ENCODE measurements at places on chromosomes 16 and 17.

DNA sequence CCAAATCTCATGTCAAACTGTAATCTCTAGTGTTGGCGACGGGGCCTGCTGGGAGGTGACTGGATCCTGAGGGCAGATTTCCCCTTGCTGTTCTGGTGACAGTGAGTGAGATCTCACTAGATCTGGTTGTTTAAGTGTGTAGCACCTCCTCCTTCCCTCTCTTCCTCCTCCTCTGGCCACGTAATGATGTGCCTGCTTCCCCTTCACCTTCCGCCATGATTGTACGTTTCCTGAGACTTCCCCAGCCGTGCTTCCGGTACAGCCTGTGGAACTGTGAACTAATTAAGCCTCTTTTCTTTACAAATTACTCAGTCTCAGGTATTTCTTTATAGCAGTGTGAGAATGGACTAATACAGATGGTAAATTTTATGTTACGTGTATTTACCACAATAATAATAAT is 49.2 kb downstream of the METTL16 start:
- DNase-seq: no peak

- no peak for DNase-seq
Measured at GRCh38 chr17:42112552-42113176, at the start of gene DHX58. TSS of gene DHX58 (minus strand) at chr17:42112714. CDS start at chr17:42111892, 822 bp downstream.

- DNase-seq: no peak
Measured at GRCh38 chr17:61354895-61355874, 44.5 kb upstream of the TBX2 start.

DNA sequence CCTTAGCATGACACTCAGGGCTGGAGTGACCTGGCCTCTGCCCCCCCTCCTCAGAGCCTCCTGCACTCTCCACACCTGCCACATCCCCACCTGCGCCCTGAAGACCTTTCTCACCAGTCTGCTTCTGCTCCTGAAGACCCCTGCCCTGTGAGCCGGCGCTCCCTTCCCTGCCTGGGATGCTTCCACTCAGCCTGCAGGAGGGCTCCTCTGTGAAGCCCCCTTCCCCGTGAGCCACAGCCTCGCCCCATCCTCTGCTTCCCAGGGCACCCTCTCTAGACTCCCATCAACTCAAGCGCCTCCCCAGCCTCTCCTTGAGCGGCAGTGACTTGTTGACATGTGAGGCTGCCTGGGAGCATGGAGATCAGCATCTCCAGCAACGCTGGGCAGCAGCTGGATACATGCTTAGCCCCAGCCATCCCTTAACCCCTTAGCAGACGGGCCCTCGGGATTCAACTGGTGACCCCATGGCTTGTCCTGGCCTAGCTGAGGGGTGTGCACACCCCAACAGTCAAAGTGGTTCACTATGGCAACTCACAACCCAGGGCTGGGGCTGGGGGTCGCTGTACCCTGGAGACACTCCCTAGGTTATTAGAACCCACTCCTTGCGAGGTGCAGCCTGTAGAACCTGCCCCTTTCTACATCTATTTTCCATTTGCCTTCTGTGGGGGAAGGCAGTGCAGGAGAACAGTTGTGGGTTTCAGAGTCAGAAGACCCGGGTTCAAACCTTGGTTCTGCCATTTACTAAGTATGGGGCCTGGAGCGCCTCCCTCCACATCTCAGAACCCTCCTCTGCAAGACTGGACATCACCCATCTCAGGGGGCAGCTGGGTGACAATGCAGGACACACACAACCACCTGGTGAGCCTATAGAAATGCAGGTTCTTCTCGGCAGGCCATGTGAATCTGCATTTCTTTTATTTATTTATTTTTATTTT is 21.5 kb downstream of the TMEM235 start:
- no peak for DNase-seq

- no peak for DNase-seq
Measured at GRCh38 chr17:521183-521525, 168.5 kb upstream of the RPH3AL start.

DNA sequence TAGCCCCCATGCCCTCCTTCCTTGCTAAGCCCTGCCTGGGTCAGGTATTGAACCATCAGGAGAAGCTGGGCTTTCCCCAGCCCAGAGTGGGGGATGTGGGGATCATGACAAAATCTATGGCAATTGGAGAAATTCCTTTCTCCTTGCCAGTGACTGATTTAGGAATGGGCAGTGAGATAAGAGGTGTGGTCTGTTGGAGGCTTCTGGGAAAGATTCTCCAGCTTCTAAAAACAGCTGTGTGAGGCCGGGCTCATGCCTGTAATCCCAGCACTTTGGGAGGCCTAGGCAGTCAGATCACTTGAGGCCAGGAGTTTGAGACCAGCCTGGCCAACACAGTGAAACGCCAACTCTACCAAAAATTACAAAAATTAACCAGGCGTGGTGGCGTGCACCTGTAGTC is 69.1 kb downstream of the SRCIN1 start:
- no peak for DNase-seq

GRCh38 chr17:76542566-76542971 is 2.7 kb downstream of the PRCD start:
- DNase-seq: no peak

DNA sequence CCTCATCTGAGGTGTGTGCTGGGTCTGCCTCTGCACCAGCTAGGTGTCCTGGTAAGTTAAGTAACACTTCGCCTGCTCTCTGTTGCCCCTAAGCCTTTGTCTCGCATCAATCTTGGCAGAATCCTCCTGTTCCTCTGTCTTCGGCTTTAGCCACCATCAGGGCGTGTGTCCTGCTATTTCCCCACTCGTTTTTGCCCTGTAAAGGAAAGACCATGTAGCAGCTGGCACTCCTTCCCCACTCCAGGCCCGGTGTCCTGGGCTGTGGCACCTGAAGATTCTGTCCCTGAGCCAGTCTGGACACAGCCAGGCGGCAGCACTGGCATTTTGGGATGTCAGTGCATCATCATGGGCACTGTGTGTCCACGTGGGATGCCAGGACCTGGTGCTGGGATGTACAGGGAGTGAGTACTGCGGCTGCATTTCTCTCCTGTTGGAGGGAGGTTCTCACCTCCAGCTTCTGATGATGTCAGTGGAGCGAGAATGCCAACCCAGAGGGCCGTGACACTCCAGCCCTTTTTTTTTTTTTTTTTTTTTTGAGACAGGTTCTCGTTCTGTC is 26.2 kb upstream of the FOXK2 start:
- no peak for DNase-seq

DNA sequence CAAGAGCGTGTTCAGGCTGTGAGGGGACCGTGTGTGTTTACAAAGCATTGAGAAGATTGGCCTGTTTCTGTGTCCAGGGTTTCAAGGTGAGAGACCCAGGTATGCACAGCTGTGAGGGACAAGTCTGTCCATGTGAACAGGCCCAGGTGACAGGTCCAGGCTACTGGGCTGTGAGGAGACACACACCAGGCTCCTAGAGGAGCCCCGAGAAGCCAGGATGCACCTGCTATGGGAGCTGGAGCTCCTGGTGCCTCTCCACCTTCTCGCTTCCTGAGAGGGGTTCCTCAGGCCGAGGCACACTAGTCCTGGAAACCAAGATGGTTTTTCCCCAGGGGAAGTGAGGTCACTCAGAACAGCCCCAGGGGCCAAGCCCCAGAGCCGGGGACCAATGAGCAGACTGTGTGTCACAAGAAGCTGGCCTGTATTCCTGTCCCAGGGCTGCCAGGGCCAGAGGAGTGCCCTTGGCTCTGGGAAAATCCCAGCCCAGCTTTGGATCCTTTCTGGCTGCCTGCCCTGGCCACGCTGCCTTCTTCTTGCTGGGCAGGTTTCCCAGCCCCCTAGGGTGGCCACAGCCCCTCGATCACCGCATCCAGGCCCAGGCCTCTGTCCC is 153.4 kb upstream of the PLCG2 start:
- DNase-seq: no peak

DNA sequence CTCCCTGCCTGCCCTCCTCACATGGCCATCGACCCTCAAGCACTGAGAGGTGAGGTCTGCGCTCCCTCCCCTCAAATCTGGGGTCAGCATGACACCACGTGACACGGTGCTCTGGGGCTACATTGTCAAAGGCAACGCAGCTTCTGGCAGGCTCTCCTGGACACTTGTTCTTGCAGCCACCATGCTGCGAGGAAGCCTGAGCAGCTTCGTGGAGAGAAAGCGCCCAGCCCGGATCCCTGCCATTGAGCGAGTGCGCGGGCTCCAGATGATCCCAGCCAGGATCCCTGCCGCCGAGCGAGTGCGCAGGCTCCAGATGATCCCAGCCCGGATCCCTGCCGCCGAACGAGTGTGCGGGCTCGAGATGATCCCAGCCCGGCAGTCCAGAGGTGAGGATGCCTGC is 70.9 kb upstream of the METRNL start:
- DNase-seq: peak; percentile 85

GRCh38 chr16:57354311-57354710 is 4.3 kb upstream of the CCL22 start:
- no peak for DNase-seq

GRCh38 chr16:28877655-28878000 is 660 bp upstream of the ATP2A1 start:
- DNase-seq: no peak

GRCh38 chr17:27283060-27283459 is 10.9 kb upstream of the WSB1 start:
- DNase-seq: no peak

DNA sequence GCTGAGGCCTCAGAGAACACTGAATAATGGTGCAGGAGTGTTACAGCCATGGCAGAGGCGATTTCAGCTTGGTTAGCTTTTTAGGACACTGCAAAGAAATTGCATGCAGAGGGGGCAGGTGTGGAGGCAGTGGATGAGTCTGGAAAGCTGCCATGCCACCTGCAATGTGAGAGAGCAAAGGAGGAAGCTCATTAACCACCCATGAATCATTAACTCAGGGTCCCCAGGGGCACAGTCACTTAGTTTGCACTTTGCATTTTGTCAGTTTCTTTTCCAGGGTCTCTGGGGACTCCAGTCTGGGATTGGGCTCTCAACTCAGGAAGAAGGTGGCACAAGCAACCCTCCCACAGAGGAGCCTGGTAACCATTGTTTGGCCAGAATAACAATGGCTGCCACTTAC is 132.9 kb downstream of the USP31 start:
- no peak for DNase-seq

DNA sequence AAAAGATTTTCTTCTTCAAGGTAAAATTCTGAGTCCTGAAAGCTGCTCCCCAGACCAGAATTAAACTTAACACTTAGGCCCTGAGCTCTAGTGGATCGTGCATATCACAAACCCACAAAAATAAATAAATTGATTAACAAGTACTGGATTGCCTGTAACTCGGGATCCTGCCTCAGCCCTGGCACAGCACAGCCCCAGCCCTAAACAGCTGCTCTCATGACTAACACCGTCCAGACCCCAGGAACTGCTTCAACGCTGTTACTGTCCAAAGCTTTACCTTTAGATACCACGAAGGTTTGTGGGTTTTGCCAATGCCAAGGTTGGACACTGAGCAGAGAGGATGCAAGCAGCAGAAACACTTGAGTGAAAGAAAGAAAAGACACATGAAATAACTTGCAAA is 172.5 kb downstream of the COPRS start:
- DNase-seq: no peak

DNA sequence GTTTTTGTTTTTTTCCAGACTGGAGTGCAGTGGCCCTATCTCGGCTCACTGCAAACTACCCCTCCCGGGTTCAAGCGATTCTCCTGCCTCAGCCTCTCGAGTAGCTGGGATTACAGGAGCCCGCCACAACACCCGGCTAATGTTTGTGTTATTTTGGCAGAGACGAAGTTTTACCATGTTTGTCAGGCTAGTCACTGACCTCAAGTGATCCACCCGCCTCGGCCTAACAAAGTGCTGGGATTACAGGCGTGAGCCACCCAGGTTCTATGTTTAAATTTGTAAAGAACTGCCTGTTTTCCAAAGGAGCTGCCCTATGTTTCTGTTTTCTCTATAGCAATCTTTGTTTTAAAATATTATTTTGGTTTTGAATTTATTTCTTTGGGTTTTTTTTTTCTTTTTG is 13.8 kb upstream of the C16orf87 start:
- no peak for DNase-seq
